ENCODE measurements at places on chromosomes 13 and 19.

DNA sequence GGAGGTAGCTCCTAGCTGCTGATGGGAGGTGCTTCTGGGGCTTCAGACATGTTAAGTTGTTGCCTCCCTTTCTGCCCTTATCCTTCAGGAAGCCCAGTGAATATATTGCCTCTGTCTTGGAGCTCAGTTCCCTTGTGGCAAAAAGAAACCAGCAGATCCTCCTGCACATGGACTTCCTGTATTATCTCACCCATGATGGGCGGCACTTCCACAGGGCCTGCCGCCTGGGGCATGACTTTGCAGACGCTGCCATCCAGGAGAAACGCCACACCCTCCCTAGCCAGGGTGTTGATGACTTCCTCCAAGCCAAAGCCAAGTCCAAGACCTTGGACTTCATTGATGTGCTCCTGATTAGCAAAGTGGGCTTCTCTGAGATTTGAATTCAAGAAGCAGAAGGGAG, 6.0 kb upstream of the CYP4F12 start:
- DNase-seq: no peak

DNA sequence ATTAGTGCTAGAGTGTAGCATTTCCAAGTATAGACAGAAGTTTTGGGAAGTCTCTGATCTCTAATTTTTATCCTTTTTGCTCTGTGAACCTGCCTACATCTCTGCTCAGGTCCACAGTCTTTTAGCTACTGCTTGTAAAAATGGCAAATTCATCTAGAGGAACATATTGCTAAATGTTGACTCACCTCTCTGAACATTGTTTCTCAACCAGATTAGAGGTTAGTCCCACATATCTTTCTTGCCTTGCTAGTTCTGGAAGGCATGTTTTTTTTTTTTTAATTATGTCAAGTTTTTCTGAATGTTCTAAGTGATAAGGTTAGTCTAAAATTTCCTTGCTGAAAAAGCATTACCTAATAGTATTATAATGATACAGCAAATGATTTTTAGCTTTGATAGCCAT, 2889.6 kb upstream of the PCDH20 start:
- no peak for DNase-seq

GRCh38 chr13:20465218-20465879, 60.3 kb downstream of the CRYL1 start:
- no peak for DNase-seq

- no peak for DNase-seq
These were observed 184.4 kb upstream of the HTR2A start for GRCh38 chr13:47081246-47081645.

GRCh38 chr19:53511933-53512374, 26.0 kb upstream of the ZNF331 start:
- peak; percentile 28 for DNase-seq

All from stimulated activated CD4-positive, alpha-beta T cell treated with anti-CD3 and anti-CD28 coated beads, Interleukin-4, amount 100 ng/mL, for 48 hours (primary cell).